ENCODE measurements at places on chromosomes 4 and X.
A peak's percentile ranks its signal among the peaks of the same experiment; 100 is the strongest.

- no peak for DNase-seq
Measured at GRCh38 chrX:35622601-35623000, 175.5 kb upstream of the MAGEB16 start.

- no peak for DNase-seq
Measured at GRCh38 chrX:139566981-139567380, 36.4 kb downstream of the F9 start.

DNA sequence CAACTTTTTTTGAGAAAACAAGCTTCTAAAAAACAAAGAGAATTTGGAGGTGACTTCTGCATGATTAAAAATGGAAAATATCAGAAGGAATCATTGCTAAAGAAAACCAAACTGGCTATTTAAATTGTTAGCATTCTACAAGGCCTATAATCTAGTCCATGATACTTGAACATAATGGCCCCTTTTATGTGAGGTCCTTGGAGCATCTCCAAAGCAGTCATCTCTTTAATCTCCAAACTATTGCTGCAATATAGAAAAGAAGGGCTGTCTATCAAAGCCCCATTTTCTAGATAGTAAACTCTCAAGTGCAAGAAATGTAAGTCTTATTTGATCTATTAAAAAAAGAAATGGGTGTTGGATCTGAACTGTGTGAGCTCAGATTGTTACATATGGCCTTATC is 615.1 kb downstream of the CENPC start:
- DNase-seq: no peak

- no peak for DNase-seq
Measured at GRCh38 chr4:54446581-54446980, 211.2 kb upstream of the KIT start.

DNA sequence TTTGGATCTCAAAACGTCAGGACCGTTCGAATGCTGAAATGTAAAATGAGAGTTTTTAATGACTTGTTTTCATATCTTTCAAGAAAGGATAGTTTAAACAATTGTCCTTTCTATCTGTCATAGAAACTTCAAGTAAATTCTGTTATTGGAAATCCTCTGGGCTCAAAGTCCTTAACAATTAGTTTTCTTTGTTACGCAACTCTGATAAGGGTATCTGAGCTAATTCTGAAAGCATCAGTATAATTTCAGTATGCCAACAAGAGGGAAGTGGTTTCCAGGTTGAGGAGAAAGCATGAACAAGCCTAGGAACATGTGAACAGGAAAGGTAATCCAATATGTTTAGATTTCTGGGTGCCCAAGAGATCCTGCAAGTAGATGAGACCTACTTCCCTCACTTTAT is 22.0 kb downstream of the ADH7 start:
- DNase-seq: no peak

DNA sequence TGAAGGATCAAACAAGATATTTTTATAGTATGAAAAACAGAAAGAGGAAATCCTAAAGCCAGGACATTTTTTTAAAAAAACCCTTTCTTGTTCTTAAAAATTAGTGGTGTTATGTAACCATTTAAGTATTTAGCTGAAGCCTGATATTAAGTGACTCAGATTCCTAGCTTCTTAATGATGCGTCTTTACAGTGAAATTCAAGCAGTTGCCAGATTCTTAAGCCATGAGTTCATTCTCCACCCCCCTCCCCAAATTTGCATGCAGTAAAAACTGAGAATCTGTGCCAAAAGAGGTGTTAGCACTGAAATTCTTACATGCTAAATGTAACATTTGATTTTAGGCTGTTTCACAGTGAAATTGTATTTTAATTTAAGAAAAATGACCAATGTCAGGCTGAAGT is 180.8 kb downstream of the RAPGEF2 start:
- peak; percentile 82 for DNase-seq

- no peak for DNase-seq
Measured at GRCh38 chrX:153984351-153985178, 12.0 kb downstream of the TMEM187 start.

DNA sequence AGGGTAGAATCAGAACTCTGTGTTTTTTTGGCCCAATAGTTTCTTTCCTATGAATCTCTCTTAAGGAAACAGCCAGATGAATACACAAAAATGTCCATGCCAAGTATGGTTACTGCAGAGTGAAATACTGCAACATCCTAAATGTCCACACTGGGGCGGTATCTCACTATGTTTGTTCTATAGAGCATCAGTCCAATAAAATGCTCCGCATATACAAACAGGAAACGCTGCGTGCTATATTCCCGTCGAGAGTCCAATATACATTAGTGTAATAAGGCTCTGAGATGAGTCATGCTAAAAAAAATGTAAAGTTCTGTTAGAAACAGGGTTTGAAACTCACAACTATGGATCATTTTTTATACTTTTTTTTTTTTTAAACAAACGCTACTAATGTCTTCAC is 72.9 kb upstream of the ENOX2 start:
- peak; percentile 37 for DNase-seq

DNA sequence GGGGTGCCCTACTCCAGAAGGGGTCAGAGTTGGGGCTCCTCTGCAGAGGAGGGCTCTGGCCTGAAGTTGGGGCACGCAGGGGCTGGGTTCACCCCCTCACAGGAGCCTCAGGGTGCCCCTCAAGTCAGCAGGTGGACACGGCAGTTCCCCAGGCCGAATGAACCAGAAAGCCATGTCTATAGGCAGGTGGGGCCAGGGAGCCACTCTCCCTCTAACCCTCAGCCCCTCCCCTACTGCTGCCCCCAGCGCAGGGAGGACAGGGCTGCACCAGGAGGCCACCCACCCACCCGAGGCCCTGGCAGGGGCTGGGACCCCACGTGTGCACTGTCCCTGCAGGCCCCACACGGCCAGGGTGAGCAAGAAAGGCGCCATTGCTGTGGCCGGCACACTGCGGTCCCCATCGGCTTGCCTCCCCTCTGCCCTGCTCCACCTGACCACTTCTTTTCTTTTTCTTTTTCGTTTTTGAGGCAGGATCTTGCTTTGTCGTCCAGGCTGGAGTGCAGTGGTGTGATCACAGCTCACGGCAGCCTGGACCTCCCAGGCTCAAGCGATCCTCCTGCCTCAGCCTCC is 83.8 kb downstream of the FAM53A start:
- no peak for DNase-seq

- no peak for DNase-seq
Measured at GRCh38 chrX:9420275-9421265, 44.3 kb upstream of the TBL1X start.

DNA sequence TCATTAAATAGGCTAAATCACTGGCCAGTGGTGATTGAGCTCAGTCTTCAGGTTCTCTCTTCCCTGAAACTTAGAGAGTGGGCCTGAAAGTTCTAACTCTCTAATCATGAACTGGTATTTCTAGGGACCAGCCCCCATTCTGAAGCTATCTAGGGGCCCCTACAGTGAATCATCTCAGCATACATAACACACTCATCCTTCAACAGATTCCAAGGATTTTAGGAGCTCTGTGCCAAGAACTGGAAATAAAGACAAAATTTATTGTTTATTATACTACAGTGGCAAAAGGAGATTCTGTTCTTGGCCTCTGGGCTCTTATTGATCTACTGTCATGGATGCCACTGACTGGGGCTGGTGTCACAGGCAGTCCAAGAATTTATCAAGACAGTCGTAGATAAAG is 263.8 kb upstream of the IGFBP7 start:
- no peak for DNase-seq

GRCh38 chr4:24003496-24003895 is 113.6 kb upstream of the PPARGC1A start:
- no peak for DNase-seq

- no peak for DNase-seq
Measured at GRCh38 chr4:173264245-173264644, 69.9 kb downstream of the HMGB2 start.

DNA sequence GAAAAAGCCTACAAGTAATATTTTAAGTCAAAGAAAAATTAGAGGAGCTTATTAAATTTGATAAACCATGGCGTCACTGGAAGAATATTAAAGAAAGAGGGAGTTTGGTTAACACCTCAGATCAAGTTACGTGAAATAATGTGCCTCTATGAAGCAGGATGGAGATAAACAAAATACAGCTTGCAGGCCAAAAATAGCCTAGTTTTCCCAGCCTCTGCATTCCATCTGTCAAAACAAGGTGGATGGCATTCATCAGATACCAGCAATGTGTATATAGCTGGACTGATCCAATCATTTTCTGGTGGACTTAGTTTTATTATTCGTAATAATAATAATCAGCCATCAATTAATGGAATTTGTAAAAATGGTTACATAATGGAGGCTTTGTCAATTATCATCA is 230.7 kb downstream of the NR3C2 start:
- no peak for DNase-seq

DNA sequence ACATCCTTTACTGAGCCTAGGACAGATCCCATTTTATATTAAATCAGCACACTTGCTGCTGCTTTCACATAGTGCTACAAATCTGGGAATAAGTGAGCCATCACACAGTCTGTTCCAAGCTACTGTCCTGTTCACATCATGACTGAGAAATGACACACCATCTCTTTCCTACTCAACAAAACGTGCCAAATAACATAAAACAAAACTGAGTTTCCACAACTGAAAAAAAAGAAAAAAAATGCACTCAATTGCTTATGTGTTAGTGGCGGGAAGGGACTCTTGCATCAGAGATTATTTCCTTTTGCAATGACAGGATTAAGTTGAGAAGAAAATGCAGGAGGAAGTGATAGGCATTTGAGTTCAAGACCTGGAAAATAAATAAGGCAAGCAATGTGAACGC is 109.0 kb downstream of the SHROOM4 start:
- no peak for DNase-seq

DNA sequence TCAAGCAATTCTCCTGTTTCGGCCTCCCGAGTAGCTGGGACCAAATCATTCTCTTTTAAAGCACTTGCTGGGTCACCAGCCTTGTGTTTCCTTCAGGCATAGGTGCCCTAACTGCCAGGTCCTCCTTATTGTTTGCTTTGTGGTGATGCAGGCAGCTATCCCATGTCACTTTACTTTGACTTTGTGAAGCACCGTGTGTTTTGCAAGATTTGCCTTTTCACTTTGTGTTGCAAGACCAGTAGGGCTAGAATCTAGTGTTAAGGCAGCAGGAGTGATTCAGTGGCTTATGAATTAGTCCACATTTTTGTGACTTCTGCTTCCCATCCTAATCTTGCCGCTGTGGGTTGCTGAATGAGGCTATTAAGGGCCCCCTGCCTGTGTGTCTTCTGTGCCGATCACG is 20.2 kb downstream of the SYAP1 start:
- no peak for DNase-seq

- peak; percentile 21 for DNase-seq
Measured at GRCh38 chr4:76535603-76536372, 100.8 kb downstream of the SHROOM3 start.

DNA sequence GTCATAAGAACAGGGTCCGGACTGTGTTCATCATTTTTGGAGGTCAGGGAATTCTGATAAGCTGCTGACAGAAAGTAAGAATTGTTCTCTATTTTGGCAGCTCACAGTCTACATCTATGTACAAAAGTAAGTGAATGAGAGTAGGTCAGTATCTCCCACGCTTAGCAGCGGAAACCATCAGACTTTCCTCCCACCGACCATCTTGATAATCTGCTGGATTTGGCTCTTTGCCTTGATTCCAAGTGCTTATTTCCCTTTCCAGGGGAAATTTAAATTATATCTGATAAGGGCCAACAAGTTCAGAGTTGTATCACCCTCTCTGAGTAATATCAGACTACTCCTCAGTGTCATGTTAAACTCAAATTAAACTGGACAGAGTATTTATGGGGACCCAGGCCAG is 118.0 kb downstream of the CAMK2D start:
- no peak for DNase-seq

- DNase-seq: no peak
Measured at GRCh38 chr4:3484057-3484973, 21.2 kb downstream of the DOK7 start.

GRCh38 chr4:100070868-100071267 is 119.4 kb downstream of the DDIT4L start:
- no peak for DNase-seq

DNA sequence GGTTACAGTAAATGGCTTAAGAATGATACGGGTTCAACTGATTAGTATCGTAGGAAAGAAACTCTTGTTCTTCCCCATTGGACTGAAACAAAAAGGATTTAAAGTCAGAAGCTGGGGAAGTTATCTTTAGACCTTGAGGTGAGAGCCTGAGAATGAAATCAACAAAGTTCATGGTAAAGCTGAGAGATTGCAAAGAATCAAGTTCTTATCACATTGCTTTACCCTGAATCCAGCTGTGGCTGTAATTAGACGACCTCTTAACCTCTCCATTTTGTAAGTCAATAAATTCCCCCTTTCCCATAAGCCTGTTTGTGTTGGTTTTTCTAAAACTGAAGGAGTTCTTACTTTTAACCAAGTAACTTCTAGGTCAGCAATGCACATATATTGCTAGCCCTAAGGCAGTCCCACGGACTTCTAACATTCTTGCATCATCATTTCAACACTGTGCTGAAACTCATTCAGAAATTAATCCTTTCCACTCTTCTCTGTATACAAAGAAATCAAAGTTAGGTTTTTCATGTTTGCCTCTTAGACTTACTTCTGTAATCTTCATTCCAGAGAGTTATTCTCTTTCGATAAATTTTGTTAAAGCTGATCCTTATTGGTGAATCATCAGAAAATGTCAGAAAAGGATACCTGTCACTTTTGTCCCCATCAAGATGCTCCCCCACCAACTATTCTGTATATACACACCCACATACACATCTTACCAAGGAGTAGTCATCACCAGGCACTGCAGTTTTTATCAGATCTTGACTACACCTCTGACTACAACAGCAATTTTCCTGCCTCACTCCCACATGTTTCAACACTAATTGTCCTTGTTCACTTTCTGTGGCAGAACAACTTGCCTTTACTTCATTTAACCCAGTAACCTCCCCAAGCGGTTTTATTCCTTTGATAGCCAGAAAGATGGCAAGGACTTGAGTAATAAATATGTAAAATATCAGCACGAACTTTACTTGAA is 77.9 kb upstream of the STK26 start:
- DNase-seq: no peak

- DNase-seq: no peak
Measured at GRCh38 chr4:15902746-15903145, 35.8 kb downstream of the FGFBP1 start.

GRCh38 chr4:89739311-89739988 is 97.5 kb downstream of the SNCA start:
- no peak for DNase-seq

- no peak for DNase-seq
Measured at GRCh38 chr4:139559687-139560086, 3.7 kb upstream of the SETD7 start.

- no peak for DNase-seq
Measured at GRCh38 chrX:22538580-22538979, 265.9 kb downstream of the CBLL2 start.

GRCh38 chr4:168531305-168531704 is 34.5 kb downstream of the PALLD start:
- no peak for DNase-seq

GRCh38 chrX:109841869-109842579 is 109.0 kb upstream of the ACSL4 start:
- DNase-seq: no peak
